ENCODE measurements at places on chromosomes 3 and 15.

DNA sequence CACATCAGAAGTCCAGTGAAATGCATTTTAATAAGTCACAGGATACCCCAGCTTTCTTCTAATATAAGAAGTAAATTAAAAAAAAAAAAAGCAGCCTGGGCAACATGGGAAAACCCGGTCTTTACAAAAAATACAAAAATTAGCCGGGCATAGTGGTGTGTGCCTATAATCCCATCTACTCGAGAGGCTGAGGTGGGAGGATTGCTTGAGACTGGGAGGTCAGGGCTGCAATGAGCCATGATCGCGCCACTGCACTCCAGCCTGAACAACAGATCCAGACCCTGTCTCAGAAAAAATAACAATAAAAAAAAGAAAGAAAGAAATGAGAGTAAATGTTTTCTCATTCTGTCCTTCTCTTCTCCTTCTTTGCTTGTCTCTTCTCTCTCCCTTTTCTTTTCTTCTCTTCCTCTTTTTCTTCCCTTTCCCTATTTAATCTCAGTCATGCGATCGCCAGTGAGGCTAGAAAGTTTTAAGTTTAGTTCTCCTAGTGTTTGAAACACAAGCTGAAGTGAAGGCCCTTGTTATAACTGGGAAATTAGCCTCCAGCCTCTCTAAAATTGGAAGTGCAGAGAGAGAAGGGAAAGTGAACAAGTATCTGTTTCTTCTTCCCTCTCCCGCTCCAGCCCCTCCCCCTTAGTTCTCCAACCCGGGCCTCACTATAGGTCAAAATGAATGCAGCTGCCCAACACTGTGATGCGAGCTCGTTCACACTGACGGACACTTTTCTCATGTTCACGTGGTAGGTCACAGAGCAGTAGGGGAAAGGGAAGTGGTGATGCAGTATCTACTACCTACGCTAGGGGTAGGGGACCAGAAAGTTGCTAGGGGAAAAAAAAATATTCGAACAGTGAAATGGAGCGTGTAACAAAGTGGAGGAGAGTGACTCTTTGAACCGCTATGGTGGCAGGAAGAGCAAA is 23.5 kb upstream of the TSC22D2 start:
- DNase-seq, result peak; percentile 93

DNA sequence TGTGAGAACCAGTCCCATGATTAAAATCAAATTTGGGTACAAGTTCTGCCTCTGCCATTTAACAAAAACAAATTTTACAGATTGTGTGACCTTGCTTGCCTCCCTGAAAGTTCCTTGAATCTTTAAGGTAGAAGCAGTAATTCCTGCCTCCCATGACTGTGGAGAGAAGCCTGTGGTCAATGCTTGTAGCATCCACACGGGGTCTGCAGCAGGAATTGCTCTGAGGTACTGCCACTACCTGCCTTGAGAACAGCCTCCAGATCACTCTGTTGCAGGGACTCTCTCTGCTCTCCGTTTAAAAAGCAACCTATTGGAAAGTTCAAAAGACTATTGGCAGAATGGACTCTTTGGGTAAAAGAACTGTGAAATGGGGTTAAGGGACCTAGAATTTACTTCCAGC is 75.9 kb downstream of the SST start:
- peak; percentile 45 for DNase-seq

DNA sequence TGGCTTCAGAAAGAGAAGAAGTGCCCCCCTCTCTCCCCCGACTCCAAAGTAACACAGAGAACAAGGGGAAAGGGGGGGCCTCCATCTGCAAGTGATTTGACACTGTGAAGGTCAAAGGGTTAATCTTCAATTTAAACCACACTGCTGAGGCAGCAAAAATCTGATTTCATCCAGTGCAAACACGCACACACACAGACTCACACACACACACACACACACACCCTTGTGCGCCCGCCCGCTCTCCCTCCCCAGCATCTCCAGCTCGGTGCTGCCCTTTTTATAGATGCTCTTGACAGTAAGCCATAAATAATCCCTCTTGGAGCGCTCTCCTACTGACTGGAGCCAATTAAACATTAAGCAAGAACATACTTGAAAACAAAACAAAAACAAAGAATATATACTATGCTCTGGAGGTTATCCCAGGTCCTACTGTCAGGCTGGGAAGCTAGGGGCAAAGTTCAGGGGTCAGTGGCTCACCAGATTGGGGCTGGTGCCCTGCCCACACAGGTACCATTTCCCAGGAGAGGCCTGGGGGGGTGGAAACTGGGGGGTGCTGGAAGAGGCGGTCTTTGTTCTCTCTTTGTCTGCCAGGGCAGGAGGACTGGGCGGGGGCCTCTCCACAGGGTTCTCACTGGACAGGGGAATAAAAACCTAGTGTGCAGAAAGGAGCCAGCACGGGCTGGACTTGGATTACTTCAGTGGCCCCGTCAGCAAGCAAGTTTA is 16.3 kb downstream of the BMF start:
- DNase-seq, result no peak

DNA sequence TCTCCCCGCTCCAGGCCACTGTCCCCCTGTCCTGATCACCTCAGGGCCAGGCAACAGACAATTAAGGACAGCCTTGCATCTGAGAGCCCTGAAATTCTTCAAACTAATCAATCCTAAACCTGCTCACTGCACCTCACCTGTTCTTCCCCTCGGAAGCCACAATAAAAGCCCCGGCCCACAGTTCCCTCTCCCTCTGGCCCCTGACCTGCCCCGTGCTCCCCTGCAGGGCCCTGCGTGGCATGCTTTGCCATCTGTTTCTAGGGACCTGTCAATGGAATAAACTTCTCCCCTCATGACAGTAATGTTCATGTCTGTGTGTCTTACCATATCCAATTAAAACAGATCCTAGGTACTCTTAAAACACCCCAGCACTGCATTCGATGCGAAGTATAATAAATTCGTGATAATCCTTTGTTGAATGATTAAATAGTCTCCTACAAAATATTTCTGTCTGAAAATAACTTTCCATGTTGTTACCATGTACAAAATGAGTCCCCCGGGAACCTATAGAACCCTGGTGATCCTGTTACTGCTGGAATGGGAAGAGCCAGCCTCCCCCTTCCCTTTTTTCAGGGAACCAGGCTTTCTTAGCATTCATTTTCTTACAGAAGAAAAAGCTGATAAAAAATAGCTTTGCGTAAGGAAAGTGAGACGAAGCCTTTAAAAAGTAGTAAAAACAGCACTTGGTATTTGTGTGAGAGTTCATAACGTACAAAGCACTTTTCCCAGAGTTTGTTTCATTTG is 59.0 kb downstream of the ABTB1 start:
- DNase-seq, result no peak

DNA sequence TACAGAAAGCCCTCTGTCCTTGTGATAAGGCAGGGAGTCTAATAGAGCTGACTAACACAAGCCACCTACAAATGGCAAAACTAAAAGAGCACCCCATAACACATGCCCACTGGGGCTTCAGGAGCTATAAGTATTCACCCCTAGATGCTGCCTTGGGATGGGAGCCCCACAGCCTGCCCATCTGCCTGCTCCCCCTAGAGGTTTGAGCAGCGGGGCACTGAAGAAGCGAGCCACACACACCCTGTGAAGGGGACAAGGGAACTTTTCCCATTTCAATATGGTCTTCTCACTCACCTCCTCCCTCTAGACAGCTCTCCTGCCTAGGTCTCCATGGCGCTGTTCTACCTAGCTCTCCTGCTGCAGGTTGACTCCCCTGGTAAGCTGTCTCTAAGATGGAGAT is 261.0 kb downstream of the SHQ1 start:
- no peak for DNase-seq

Data from mesendoderm (in vitro differentiated cells).